ENCODE measurements at places on chromosomes 5 and 9.

GRCh38 chr9:84153885-84154284, 173.3 kb downstream of the RMI1 start:
- DNase-seq = no peak

DNA sequence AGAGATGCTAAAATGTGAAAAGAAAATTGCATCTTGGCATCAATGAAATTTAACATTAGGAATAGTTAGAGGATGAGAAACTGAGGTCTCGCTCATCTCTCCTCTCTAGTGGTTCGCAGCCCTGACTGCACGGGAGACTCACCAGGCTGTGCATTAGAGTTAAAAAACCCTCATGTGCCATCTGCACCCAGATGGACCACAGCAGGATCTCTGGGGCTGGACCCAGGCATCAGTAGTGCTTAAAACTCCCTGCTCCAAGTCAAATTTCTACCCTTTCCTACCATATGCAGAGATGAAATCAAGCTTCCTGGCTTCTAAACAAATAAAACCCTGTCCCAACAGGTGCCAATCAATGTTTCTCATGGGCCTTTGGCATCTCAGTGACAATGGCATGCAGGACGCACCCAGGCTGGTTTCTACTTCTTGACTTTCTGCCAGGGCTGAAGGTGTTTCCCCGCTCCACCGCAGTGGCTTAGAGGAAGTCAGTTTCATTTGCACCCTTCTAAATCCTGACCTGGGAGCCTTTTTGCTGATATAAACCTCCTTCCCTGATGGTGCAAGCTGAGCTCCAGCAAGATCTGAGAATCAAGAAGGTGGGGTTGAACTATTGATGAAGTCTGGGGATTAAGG, 132.6 kb downstream of the NSG2 start:
- no peak for DNase-seq

- DNase-seq = no peak
Measured at GRCh38 chr9:132443951-132444607, 34.1 kb downstream of the CFAP77 start.

- DNase-seq = no peak
Measured at GRCh38 chr5:87313216-87313615, 45.5 kb downstream of the RASA1 start.

GRCh38 chr9:128643519-128644300, 12.9 kb downstream of the DYNC2I2 start:
- no peak for DNase-seq

DNA sequence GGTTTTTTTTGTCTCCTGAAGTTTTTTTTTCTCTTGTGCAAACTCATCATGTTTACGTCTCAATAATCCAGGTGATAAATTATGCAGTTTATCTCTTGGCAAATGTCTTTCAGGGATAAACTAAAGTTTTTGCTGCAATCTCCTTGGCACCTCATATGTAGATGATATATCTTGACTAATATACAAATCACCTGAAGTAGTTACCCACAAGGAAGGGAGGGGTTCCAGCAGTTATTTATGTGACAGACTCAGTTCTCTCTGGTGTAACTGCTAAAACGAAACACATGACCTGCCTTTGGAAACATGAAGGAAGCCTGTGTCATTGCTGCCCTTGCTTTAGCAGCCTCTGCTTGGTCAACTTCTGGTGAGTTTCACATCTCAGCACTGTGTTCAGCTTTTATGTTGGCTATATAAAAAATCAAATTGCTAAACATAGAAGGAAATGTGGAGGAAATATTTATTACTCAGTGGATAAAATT, 39.3 kb upstream of the KIAA1958 start:
- no peak for DNase-seq

DNA sequence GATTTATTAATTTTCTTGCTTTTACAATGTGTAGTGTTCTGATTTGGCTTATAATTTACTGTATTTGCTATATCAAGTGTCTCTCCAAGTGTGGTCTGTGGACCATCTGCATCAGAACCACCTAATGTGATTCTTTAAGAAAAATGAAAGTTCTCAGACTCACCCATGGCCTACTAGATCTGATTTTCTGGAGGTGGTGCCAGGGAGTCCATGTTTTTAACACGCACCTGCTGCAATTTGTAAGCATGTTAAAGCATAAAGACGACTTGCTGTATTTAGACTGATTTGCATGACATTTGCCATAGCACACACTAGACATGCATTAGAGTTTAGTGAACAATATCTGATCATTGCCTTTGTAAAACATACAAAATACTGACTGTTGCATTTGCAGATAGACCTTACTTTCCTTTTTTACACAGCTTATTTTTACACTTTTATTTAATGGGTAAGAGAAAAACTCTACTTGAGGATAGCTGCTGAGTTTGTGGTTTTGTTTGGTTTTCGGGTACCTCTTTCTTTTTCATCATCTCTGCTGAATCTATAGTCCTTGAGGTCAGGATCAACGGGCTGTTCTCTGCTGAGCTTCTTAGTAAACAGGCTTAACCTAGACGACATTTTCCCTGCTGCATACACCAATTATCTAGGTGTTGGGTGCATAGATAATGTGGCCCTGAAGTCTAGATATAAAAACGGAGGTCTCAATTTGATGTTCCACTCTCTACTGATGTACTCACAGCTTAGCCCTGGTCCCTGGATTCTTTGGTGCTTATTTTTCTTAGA, 138.0 kb upstream of the ZNF366 start:
- no peak for DNase-seq

DNA sequence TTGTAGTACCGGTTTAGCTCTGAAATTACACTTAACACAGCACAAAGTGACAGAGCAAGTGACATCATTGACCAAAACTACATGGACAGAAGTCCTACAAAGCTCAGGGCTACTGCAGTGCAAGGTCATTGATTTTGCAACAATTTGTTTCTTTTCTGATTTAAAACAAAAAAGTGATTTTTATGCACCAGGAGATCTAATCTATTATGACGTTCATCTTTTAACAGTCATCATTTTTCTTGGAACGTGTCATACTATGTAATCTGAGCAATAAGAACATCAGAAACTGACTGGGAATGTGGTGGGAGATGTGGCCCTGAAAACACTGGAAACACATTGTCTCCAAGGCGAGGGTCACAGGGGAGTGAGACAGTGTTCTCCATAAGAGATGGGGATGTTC, 17.4 kb upstream of the ZFAND5 start:
- DNase-seq = no peak

- no peak for DNase-seq
Measured at GRCh38 chr9:34430843-34431437, 27.4 kb downstream of the FAM219A start.

GRCh38 chr5:56838409-56839039, 23.2 kb downstream of the MAP3K1 start:
- no peak for DNase-seq

DNA sequence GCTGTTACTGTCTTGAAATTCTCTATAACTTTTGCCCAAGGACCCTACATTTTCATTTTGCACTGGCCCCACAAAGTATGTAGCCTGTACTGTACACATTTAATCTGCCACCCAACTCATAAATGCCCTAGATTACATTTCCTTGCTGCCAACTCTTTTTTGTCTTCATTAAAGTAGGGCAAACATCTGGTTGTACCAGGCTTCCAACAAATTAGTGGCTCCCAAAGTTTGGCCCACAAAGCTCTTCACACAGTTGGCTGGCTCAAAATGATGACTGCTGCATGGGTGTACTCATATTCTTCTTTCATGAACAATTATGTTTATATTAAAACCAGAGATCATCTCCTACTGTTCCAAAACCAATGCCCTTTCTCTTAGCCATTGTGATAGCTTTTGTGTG, 45.3 kb downstream of the GNA14 start:
- no peak for DNase-seq
